ENCODE measurements at places on chromosomes 7 and 10.

DNA sequence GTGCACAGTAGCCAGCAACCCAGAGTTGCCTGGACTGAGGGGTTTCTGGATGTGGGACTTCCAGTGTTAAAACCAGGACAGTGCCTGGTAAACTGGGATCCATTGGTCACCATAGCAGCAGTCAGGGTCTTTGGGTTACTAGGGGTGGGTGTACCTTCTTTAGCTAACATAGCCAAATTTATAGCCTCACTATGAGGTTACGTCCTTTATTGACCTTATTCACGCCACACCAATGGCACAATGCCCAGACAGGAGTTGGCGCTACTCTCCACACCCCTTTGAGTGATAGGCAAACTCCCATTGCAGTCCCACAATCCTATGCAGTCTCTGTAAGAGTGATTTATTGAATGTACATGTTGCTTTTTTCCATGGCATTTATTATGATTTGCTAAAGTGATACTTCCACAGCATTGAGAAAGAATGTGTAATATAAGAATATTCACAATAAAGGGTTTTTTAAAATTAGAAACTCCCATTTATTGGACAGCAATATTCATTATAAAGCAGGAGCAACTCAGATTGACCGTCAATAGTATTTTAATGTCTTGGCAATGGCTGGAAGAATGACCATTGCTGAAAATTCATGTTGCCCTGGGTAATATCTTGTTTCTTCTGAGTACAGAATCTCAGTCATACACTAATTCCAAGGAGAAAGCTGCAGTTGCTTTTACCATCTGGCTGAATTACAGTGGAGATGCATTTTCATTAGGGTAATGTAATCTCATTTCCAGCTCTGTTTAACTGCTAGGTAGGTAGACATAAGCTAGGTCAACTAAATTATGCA lies 26.1 kb downstream of the IFIT5 start:
- no peak for DNase-seq

DNA sequence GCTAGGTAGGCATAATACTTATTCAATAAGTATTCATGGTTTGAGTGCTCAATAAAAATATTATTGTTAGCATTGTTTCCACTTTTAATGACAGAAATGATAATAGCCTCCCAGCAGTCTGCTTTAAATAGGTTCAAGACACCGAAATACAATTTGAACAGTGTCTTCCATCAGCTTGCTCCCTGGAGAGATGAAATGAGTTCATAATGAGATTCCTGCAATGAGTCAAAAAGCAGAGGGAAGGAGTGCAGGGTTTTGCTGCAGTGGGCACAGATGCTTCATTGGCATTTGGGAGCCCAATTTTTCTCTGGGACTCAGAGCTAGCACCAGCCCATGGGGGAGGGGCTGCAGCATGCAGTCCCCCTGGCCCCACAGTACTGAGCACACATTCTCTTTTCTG lies 32.6 kb upstream of the CHCHD3 start:
- DNase-seq, result no peak

GRCh38 chr10:3206511-3207157 lies 34.1 kb upstream of the PITRM1 start:
- DNase-seq, result no peak

GRCh38 chr7:148921189-148921588 lies 37.1 kb upstream of the EZH2 start:
- no peak for DNase-seq

- no peak for DNase-seq
These were observed 60.3 kb downstream of the COBL start for GRCh38 chr7:51256209-51256781.

GRCh38 chr10:16562891-16563290 lies 41.2 kb upstream of the C1QL3 start:
- DNase-seq, result no peak

GRCh38 chr10:15539262-15539661 lies 168.2 kb upstream of the FAM171A1 start:
- DNase-seq, result no peak

- DNase-seq, result no peak
These were observed 165.7 kb upstream of the ITGB1 start for GRCh38 chr10:33123680-33124079.

DNA sequence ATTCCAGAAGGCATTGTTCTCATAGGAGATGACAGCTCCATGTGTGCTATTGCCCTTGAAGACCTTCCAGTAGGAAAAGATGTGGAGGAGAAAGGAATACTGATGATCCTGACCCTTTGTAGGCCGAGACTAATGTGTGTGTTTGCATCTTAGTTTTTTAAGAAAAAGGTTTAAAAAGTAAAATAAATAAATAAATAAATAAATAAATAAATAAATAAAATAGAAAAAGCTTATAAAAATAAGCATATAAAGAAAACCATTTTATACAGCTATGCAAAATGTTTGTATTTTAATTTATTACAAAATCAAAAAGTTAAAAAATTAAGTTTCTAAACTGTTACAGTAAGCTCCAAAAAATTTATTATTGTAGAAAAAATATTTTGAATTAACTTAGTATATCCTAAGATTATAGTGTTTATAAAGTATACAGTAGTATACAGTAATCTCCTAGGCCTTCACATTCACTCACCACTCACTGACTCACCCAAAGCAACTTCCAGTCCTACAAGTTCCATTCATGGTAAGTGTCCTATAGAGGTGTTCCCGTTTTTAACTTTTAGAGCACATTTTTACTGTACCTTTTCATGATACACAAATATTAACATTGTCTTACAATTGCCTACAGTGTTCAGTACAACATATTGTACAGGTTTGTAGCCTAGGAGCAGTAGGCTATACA lies 435.2 kb upstream of the SEMA3A start:
- no peak for DNase-seq

- DNase-seq, result no peak
These were observed 10.7 kb downstream of the DNA2 start for GRCh38 chr10:68461032-68461431.

- DNase-seq, result no peak
These were observed 13.5 kb upstream of the GPR85 start for GRCh38 chr7:113100121-113100603.

- DNase-seq, result no peak
These were observed 125.8 kb downstream of the DOCK4 start for GRCh38 chr7:112080441-112080840.

- no peak for DNase-seq
These were observed 53.1 kb upstream of the COL13A1 start for GRCh38 chr10:69748621-69749020.

DNA sequence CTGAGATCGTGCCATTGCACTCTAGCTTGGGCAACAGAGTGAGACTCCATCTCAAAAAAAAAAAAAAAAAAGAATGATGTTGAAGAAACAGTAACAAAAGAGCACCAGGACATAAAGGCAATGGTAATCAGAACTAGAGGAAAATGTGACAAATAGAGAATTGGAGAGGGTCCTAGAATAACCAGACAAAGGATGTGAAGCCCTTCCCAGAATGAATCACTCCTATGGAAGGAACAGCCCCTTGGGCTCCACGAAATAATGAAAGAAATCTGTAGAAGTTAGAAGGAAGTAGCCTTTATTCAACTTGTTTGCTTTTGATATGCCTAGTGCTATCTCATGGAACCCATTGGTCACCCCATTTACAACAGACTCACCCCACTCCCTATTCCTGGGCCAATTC lies 169.2 kb downstream of the SUGCT start:
- no peak for DNase-seq

DNA sequence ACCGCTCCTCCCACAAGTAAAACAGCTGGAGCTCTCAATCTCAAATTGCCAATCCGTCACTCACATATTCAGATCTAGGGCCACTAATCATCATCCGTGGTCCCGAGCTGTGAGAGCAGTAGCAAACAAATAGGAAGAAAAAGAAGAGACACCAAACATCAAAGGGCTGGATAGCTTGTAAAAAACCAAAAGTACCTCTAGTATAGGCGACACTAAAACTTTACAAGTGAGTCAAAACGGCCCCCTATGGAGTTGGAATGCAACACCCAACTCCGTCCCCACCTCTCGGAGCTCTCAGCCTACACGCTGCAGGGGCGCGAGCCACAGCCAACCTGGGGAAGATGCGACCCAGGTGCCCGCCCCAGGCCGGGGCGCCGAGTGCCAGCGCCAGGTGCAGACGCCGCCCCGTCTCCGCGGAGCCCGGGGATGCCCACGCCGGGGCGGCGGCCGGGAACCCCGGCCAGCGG lies 581 bp downstream of the FAM3C start:
- DNase-seq, result peak; percentile 52

GRCh38 chr10:78923647-78924318 lies 145.0 kb upstream of the ZMIZ1 start:
- DNase-seq, result no peak

DNA sequence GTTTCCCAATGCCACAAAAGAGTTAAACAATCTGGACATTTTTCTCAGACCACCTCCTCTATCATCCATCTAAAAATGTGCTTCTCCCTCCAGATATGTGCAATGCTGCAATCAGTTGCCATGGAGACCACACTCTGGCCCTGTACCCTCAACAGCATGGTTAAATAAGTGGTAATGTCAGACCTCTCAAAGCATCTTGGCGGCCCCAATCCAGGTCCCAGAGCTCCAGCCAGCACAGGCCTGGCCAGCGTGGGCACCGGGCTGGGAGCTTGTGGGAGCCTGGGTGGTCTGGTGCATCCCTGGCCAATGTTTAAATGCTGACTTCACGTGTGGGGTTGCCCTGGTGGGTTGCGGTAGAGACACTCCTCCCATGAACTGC lies 362.9 kb upstream of the ZNF32 start:
- DNase-seq, result no peak

GRCh38 chr7:25850735-25851134 lies 301.3 kb upstream of the NFE2L3 start:
- DNase-seq, result no peak

DNA sequence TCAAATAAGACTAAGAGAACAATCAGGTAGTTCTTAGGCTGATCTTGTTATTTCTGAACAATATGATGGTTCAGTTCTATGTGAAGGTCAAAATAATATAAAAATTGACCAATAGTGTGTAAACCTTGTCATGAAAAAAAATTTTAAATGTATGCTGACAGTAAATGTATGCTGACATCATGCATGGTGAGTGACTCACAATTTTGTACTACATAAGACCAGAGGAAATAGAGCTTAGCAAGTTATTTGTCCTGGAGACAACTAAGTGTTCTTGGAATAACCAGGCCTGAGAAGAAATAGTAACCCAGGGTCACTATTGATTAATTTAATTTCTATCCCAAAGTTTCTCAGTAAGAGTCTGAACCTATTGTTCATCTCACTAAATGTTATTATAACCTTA lies 182.2 kb upstream of the PCDH15 start:
- DNase-seq, result no peak

DNA sequence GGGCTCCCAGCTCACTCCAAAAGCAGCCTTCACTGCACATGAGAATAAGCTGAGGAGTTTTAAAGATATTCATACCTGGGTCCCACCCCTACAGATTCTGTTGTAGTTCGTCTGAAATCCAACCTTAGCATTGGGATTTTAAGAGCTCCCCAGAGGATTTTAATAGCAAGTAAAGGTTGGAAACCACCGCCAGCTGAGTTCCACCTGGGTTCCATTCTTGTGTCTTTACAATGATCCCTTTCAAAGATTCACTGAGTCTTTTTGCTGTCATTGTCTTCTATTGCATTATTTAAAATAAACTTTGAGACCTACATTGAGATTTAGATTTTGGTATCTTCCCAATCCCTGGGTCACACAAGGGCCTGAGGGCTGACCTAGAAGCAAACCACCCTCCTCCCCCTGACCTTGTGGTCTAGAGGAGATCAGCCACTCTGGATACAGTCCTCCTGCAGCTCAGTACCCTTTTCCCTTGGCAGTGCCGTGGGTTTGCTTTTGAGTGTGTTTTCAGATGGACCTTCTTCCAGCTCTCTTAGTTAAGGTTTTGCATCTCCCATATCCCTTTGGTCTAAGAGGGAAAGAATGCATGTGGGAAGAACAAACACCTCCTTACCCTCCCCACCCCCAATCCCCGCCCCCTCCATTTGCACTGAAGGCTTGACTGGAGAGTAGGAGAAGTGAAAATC lies 22.6 kb upstream of the SIRT1 start:
- DNase-seq, result peak; percentile 75

DNA sequence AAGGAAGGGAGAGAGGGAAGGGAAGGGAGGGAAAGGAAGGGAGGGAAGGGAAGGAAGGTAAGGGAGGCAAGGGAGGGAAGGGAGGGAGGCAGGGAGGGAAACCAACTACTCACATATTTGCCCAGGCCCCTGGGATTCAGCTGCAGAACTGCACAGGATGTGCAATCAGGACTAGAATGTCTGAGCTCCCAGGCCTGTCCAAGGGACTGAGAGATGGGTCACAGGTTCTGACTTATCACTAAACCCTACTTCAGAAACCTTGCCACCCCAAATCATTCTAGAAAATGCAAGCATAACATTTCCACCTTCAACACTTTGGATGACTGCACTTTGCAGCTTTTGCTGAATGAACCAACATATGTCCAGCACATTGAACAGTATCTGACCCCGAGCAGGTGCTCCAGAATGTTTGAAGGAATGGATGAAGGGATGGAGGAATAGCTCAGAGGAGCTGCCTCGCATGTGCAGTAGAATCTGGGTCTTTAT lies 245.3 kb downstream of the KCNMA1 start:
- no peak for DNase-seq

GRCh38 chr10:116247691-116248090 lies 25.3 kb downstream of the GFRA1 start:
- no peak for DNase-seq

DNA sequence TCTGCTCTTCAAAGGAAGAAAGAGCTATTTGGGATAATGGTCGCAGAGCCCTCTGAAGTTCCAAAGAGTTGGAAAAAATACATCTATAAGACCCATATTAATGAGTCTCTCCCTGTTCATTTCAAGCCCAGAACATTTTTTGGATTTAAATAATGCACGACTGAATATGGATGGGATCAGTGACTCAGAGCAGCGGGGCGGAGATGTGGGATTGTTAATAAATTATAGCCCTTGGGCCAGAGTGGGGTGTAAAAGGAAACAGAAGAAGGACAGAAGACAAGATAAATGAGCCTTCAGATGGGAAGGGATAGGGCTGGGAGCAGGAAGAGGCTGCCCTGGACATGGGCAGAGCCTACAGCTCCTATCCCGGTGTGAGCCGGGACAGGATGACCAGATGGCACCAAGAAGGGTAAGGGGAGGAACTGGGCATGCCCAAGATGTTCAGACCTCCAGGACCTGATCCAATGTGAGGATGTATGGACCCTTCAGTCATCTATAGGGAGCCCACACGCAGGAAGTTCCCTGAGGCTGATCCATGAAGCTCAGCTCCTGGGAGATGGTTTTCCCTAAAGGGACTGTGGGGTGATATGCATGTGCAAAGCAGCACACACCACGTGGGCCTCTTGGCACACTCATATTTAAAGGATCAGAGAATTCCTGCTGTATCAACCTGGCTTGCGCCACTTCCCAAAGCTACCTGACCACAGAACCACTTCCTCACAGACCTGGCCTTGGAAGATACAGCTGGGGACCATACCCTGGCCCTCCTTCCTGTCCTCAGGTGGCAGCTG lies 96.1 kb upstream of the PLXNA4 start:
- DNase-seq, result no peak

- no peak for DNase-seq
These were observed 7.9 kb downstream of the TBL2 start for GRCh38 chr7:73570521-73570920.

GRCh38 chr7:133962646-133963045 lies 164.5 kb upstream of the LRGUK start:
- no peak for DNase-seq

GRCh38 chr10:725786-726185 lies 36.3 kb upstream of the DIP2C start:
- DNase-seq, result no peak

- DNase-seq, result no peak
These were observed 59.0 kb downstream of the EXOC6 start for GRCh38 chr10:92907280-92907679.
